ENCODE measurements at places on chromosomes 3 and 15.

DNA sequence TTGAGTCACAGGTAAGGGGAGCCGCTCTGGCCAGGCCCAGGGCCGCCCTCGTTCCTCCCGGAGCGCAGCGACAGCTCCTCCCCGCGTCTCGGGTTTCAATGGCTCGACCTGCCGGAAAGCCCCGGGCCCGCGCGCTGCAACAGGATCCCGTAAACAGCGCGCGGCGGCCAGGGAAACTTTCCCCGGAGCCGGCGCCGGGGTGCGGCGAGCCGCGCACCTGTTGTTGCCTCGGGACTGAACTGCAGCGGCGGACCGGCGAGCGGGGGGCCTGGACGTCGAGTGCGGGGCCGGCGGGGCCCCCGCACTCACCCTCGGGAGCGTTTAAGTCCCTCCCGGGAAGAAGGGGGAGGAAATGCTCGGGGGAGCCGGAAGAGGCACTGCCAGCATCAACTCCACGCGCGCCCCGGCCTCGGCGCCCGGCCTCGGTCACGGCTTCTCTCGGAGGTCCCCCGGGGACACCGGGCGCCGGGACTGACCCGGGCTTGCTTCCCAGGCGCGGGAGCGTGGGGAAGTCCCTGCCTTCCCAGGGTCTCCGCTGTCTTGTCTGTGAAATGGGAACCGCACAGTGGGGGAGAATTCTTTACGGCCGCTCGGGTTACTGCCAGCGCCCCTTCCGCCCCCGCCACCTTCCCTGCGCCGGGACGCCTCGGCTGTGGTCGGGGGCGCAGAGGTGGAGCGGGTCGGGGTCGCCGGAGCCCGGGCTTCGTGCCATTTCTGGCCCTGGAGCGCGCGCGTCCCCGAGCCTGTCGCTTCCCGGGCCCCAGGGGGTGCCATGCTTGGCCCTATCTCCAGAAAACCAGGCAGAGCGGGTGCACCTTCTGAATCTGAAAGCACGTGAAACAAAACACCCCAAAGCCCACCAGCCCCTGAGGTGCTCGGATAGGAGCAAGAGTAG, 7.5 kb upstream of the PGPEP1L start:
- DNase-seq: peak; percentile 30

DNA sequence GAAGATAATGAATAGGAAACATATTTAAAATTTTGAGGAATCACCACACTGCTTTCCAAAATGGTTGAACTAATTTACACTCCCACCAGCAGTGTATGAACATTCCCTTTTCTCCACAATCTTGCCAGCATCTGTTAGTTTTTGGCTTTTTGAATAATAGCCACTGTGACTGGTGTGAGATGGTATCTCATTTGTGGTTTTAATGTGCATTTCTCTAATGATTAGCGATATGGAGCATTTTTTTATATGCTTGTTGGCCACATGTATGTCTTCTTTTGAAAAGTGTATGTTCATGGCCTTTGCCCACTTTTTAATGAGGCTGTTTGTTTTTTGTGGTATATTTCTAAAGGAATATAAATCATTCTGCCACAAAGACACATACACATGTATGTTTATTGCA, 166.3 kb downstream of the NECTIN3 start:
- no peak for DNase-seq

GRCh38 chr3:2819571-2819970, 290.6 kb downstream of the IL5RA start:
- no peak for DNase-seq

- DNase-seq: no peak
Observed at GRCh38 chr3:97901313-97902248, 70.7 kb downstream of the RIOX2 start.

GRCh38 chr15:55457401-55458022, 49.2 kb downstream of the PIERCE2 start:
- DNase-seq: no peak

GRCh38 chr3:13683772-13684171, 134.8 kb downstream of the FBLN2 start:
- no peak for DNase-seq

DNA sequence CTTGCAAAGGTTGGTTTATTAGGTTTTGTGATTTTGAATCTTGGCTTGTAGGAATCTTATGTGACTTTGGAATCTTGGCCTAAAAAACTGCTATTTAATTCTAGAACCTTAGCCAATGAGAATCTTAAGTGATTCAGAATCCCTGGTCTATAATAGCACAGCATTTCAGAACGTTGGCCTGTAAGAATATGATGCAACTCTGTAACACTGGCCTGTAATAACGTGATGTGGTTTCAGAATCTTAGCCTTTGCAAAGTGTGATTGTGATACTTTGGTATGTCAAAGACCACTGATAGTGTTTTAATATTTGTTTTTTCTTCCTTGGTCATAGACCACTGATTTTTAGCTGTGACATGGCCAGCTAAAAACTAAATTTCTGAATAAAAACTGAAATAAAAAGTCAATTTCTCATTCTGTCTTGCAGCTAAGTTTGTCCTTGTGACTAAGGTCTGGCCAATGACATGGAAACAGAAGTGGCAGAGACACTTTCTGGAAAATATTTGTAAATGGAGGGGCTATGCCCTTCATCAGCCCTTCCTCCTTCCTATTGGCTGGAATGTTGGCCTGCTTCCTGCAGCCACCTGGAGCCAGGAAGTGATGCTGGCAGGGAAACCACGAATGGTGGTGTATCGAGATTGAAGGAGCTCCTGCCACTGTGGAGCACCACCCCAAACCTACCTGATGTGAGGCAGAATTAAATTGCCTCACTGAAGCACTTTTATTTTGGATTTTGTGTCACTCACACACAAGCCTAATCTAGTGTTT, 42.3 kb upstream of the CORO2B start:
- DNase-seq: no peak

- DNase-seq: peak; percentile 80
Observed at GRCh38 chr15:55408012-55408928, at the start of the genes CCPG1 and PIERCE2. Gene CCPG1, minus strand, starts transcription at chr15:55408359. Its CDS starts 18,935 bp downstream, at chr15:55389424. Gene PIERCE2, plus strand, starts transcription at chr15:55408495. Its CDS starts 274 bp downstream, at chr15:55408769.

GRCh38 chr3:83403927-83404326, 1554.9 kb upstream of the CADM2 start:
- DNase-seq: no peak

DNA sequence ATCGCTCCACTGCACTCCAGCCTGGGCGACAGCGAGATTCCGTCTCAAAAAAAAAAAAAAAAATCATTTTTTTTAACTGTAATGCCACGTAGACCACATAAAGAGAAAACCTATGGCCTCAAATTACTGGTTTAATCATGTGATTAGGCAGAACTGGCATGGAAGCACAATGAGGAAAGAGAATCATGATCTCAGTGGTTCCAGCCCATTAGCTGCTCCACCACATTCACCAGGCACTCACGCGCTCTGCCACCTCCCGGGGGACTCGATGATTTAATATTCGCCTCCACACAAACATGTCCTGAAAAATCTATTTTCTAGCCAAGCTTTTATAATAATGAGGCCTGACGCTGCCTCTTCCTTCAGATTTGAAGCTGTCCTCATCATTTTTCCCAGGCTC, 204.7 kb downstream of the TBL1XR1 start:
- DNase-seq: no peak

DNA sequence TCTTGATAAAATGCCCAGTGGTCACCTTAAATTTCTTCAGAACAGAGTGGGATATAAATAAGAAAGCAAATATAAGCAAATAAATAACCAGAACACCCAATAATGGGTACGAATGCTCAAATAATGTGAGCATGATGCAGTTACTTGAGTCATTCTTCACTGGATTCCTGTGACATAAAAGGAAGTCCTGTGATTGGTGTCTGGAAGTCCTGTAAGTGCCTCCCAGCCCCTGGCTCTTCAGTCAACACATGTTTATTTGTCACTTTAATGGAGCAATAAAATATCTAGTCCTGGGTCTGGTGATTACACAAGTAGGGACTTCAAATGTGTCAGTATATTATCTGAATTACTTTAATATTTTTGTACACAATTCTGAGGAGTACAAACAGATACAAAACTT, 30.4 kb downstream of the TMEM212 start:
- DNase-seq: no peak

GRCh38 chr15:93041159-93041547, 47.9 kb downstream of the RGMA start:
- no peak for DNase-seq

GRCh38 chr15:58267051-58267450, 128.9 kb downstream of the AQP9 start:
- DNase-seq: no peak

GRCh38 chr15:73796331-73796831, 43.2 kb upstream of the INSYN1 start:
- no peak for DNase-seq

DNA sequence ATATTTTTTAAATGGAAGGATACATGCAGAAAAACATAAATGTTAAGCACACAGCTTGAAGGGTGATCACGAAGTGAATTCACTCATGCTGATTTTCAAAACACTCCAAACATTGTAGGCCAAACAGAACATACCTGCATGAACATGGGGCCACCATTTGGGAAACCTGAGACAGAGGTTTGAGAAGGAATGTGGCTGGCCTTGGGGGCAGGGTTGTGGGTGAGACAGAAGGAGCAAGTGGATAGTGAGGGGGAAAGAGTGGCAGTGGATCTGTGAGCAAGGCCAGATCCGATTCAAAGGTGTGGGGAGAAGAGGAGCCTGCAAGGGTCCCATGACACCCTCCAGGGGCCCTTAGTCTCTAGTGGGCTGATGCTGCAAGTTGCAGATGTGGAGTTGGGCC, 94.9 kb downstream of the HMG20A start:
- DNase-seq: no peak
